ENCODE measurements at places on chromosomes 7 and 10.

- no peak for DNase-seq
Observed at GRCh38 chr7:143018931-143019330, 8.0 kb downstream of the OR9A2 start.

DNA sequence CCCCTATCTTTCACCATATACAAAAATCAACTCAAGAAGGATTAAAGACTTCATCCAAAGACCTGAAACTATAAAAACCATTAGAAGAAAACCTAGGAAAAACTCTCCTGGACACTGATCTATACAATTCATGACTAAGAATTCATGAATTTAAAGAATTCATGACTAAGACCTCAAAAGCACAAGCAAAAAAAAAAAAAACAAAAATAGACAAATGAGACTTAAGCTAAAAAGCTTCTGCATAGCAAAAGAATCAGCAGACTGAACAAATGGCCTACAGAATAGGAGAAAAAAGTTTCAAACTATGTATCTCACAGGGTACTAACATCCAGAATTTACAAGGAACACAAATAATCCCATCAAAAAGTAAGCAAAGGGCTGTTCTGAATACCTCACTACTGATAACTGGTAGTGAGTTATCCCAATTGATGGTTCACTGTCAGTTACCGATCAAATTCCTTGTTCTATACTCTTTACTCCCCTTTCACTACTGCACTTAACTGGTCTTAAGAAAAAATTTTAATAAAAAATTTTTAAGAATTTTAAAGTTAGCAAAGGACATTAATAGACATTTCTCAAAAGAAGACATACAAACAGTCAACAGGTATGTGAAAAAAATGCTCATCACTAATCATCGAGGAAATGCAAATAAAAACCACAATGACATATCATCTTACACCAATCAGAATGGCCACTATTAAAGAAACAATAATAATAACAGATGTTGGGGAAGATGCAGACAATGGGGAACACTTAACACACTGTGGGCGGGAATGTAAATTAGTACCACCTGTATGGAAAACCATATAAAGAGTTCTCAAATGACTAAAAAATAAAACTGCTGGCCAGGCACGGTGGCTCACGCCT lies 33.2 kb downstream of the KMT2C start:
- DNase-seq, result no peak

- no peak for DNase-seq
Observed at GRCh38 chr10:70634011-70634410, 31.5 kb upstream of the PRF1 start.

DNA sequence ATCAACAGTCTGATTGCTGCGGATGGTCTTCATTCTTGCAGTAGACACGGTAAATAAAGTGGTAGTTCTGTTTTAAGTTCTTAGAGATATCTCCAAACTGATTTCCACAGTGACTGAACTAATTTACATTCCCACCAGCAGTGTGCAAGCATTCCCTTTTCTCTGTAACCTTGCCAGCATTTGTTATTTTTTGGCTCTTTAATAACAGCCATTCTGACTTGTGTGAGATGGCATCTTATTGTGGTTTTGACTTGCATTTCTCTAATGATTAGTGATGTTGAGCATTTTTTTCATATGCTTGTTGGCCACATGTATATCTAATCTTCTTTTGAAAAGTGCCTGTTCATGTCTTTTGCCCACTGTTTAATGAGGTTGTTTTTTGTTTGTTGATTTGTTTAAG lies 30.2 kb upstream of the CXCL12 start:
- DNase-seq, result no peak

All from NCI-H82 (cell line).